ENCODE measurements at places on chromosomes 13 and 19.

DNA sequence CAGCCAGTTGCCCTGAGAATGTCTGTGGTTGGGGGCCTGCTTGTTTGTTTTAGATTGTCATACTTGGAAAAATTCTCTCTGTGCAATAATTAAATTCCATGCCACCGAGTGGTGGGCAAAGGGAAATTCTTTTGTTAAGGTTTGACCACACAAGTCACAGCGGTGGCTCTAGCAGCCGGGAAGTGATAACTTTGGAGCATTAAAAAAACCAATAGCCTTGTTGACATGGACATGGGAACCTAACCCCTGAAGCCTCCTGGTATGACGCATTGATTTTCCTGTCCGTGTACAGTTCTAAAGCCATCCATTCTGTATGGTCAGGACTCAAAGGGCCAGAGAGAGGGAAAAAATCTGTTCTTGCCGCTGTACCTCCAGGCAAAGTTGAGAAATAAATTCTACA is 384.9 kb upstream of the ZNF507 start:
- no peak for DNase-seq

- DNase-seq: no peak
These were observed 2.2 kb downstream of the AKT2 start for GRCh38 chr19:40282920-40283319.

DNA sequence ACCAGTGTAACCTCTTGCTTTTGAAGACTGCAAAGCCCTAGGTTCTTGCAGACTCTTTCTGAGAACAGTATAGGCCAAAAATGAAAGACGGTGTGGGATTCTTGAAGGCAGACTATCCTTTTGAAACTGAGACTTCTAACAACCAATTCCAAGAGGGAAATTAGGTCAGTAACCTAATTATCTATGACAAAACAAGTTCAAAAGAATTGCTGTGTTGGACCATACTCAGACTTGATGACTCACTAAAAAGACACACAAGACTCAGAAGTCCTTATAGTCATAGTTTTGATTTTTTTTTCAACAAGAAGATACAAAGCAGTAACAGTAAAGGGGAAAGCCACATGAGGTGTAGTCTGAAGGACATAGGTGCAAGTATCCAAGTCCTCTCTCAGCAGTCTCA is 624.0 kb upstream of the GPC6 start:
- DNase-seq: no peak

DNA sequence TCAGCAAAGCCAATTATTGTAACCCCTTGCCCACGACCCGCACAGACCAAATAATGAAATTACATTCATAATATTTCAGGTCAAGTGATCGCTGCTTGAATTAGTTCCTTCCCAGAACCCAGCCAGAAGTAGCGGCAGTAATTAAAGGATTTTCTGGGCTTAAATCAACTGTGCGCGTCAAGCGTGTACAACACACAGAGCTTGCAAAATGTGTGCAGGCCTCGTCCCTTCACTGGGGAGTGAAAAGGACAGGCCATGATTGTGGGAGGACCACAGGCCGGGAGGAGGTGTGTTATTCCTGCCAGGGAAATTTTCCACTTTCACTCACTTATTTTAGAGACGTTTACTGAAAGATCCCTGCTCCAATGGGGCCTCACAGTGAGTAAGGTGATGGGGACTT is 84.9 kb downstream of the CHST8 start:
- no peak for DNase-seq

GRCh38 chr19:29040292-29040691 is 172.7 kb downstream of the UQCRFS1 start:
- DNase-seq: no peak

DNA sequence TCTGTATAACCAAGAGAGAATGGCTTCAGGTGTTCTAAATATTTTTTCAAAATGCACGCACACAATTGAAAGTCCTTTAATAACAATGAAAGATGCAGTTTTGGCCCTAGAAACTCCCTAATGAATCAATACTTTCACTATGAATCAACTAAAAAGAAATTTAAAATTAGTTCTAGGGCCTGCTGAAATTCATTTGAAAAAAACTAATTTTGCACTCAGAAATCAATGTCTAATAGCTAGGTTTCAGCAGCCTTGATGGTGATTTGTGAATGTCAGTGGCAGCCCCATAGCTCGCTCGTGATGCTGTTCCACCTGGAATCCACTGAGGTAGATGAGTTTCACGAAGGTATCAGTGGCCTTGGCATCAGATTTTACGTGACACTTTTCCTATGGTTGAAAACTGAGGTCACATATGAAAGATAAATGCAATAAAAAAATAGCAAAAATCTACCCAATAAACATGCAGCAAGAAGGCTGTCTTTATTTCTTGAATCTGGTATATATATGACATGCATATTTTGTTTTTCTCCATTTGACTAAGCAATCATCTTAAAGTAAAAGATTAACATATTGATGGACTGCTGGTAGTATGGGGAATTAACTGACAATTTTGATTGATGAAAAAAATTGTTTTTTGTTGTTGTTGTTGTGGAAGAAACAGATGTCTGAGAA is 141.0 kb downstream of the AKAP11 start:
- no peak for DNase-seq

- DNase-seq: no peak
These were observed 14.4 kb upstream of the SACS start for GRCh38 chr13:23447927-23448326.

DNA sequence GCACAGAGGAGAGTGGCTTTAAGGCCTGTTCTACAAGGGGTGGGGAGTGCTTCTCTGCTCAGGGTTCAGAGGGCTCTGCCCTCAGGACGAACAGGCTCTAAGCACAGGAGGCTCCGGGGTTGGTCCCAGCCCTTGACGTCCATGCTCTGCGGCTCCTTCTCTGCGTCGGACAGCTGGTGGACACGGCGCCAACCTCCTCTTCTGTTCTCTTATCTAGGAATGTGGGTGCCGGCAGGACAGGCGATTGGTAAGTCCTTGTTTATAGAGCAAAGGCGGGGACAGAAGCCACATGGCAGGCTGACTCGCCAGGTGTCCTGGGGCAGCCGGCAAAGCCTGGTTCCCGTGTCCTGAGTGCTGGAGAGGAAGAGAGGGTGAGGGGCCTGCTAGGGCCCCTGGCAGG is 8.4 kb upstream of the RPS15 start:
- no peak for DNase-seq

DNA sequence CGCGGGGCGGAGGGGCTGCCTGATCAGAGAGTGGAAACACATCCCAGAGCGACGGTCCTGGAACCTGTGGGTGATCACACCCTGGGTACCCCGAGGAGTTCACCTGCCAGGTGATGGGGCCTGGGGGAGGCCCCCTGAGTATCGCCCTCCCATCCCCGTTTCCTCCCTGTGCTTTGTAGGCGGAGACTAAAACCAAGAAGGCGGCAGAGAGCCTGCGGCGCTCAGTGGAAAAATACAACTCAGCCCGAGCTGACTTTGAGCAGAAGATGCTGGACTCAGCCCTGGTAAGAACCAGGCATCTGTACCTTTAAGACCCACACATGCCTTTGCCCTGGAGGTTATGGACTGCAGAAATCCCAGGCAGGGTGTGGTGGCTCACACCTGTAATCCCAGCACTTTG is 19.3 kb downstream of the FCHO1 start:
- DNase-seq: no peak

- DNase-seq: no peak
These were observed 10.1 kb upstream of the TIMM44 start for GRCh38 chr19:7953576-7953975.

- DNase-seq: no peak
These were observed 43.4 kb upstream of the PDCD5 start for GRCh38 chr19:32537580-32537979.

DNA sequence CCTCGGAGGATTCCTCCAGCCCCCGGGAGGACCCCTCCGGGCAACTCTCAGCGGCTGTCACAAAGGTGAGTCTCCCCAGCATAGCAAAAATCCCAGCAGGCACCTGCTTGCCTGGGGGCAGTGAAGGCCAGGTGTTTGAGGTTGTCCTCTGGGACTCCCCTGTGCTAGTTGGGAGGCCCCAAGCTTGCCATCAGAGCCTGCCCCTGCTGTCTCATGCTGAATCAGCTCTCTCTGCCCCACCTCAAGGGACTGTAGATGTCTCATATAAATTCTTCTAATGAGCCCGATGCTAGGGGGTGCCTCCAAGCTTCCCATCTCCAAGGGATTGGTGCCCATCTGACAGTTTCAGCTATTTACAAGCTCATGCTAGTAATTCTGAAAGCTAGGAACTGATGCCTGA is 53.6 kb downstream of the NWD1 start:
- DNase-seq: no peak

DNA sequence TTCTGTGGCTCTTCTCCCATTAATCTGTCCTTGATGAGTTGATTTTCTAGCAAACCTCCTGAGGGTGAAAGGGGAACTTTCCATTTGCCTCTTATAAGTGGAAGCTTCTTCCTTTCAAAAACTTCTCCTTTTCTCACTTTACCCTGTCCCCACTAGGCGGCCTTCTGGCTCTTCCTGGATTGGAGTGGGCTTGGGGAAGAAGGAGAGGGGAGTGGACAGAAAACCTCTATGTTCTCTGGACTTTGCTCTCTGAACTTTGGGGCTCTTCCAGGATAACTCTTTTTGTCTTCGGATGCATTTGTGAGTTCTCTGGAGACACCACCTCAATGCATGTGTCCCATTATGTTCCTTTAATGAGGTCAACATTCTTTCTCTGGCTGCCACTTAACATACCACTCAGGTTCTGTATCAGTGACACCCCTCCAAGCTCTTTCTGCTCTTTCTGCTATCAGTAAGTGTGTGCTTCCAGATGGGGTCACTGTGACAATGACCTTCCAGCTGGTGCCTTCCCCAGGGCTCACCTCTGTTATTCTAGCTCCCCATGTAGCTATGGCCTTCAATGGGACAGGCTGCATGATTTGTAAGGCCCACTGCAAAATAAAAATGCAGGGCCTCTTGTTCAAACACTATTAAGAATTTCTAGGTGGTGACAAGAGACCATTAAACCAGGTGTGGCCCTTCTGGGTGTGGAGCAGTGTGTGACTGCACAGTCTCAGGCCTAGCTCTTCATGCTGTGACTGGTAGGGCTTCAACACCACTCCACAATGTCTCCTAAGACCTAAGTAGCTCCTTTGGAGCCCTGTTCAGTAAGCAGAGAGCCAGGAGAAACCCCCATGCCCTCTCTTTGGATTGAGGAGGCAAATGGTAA is 389.2 kb downstream of the EFNB2 start:
- DNase-seq: no peak

DNA sequence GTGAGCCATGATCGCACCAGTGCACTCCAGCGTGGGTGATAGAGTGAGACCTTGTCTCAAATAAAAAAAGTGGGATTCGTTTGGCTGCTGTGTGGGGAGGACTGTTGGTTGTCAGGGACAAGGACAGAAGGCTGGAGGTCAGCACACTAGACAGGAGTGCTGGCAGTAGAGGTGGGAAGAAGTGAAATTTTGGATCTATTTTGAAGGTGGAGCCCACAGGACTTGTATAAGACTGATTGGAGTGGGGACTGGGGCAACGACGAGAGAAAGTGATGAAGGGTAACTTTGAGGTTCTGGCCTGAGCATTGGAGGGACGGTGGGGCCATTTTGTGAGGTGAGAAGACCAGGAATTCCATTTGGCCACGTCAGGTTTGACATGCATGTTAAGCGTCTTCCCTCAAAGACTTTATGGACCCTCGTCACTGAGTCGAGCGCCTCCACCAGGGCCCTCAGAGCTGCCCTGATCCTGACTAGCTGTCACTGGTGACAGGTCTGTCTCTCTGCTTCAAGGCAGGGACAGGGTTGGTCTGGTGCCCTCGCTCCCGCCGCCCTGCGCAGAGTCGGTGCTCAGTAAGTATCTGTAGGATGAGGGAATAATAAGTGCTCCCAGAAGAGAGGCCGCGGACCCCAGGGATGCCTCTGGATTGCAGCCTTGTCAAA is 673 bp downstream of the CTU1 start:
- DNase-seq: no peak

DNA sequence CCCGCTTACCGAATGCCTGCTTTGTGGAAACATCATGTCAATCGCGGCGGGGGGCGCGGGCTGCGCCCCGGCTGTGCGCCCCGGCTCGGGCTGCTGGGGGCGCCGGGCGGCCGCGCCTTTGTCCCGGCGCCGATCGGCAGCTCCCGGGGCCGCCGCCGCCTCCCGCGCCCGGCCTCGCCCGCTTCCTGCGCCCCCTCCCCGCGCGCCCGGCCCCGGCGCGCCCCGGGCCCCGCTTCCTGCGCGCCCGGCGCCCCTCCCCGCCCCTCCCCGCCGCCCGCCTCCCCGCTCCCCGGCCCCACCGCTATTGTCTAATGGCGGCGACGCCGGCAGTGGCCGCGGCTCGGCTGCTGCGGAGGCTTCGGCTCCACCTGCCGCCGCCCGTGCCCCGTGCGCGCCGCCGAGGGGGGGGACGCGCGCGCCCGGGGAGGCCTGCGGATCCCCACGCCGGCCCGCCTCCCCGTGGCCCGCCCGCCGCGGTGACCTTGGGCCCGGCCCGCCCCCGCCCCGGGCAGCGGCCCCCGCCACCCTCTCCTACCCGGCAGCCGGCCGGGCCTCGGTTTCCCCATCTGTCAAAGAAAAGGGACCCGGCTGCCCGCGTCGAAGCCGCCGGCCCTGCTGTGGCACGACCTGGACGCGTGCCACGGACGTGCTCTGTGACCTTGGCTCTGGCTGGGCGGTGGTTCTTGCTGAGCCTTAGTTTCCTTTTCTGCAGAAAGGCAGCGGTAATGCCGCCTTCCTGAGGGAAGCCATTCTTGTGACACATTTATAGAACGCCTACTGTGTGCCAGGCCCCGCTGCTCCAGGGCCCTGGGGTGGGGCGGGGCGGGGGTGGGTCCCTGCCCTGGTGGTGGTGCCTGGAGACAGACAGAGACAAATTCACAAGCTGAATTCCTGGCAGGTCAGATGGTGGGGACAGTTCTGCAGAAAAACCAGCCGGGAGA is at the start of gene TLE5:
TSS of gene TLE5 (minus strand) at position 331 of the 941 bp plus-strand sequence. CDS start at position 36, 295 bp downstream.
- no peak for DNase-seq

- no peak for DNase-seq
These were observed 24.0 kb downstream of the ZBTB7A start for GRCh38 chr19:4042731-4043082.

- no peak for DNase-seq
These were observed 19.1 kb upstream of the SCEL start for GRCh38 chr13:77516342-77516789.

DNA sequence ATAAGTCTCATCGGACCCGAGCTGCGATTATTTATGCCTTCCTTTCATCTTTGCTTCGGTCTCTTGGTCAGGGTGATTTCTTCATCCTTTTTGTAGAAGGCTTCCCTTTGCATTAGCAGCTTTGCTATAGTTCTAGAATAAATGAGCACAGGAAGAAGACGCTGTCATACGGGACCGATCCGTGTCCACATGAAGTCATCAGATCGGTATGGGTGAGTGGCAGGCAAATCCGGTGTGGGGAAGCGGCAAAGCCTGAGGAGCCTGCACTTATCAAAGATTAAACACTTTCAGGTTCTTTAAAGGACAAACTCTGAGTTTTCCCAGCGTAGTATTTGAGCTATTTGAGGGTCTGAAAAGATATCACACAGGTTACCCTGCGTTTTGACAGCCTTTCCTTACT is 119.3 kb downstream of the IRS2 start:
- DNase-seq: no peak

GRCh38 chr19:44890366-44891015 is 563 bp upstream of the TOMM40 start:
- peak; percentile 98 for DNase-seq

DNA sequence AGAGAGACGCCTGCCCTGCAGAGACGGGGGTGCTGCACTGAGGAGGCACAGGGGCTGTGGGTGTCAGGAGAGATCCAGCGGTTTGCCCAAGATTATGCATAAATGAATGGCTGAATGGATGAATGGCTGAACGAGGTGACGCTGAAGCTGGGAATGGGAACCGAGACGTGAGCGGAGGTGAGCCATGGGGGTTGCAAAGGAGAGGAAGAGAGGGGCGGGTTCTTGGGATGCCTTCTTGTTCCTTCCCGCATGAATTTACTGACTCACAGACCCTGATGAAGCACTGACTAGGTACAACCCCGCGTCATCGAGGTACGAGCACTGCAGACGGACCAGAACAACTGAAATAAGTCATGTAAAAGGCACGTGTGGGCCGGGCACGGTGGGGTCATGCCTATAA is 16.7 kb downstream of the DCAF15 start:
- no peak for DNase-seq

All from NT2/D1 (cell line).